ENCODE measurements at places on chromosomes 1 and 21.

DNA sequence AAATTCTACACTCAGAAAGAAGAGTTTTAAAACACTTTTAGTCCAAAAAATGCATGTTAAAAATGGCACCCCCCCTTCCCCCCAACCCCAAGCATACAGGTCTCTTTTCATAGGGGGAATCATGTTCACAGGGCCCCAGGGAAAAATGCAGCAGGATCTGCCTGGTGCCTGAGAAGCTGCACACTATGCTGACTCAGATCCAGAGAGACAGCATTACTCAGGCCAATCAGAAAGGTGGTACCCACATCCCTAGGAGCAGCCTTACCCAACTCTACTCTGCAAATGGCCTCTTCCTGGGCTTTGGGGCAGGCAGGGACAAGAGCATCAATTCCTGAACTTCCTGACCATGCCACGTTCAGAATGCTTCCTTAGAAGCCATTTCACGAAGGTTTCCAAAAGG, 119.0 kb downstream of the HIVEP3 start:
- DNase-seq: no peak

DNA sequence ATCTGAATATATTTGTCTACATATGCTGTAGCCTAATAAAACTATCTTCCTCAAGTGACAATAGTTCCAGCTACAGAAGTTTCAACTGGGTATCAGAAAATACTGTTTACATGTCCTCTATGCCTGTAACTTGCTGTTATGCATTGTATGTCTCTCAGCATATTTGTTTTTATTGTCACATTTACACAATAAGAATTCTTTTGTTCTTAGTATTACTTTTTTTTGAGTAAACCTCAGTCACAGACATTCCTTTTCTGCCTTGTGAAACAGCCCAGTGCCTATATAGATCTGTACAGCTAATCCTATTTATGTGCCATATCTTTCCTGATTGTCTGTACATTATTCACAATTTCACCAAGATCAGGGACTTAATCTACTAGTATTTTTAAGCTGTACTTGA, 565.2 kb downstream of the NEGR1 start:
- DNase-seq: no peak

- no peak for DNase-seq
Observed at GRCh38 chr1:10204003-10204642, 6.2 kb upstream of the KIF1B start.

DNA sequence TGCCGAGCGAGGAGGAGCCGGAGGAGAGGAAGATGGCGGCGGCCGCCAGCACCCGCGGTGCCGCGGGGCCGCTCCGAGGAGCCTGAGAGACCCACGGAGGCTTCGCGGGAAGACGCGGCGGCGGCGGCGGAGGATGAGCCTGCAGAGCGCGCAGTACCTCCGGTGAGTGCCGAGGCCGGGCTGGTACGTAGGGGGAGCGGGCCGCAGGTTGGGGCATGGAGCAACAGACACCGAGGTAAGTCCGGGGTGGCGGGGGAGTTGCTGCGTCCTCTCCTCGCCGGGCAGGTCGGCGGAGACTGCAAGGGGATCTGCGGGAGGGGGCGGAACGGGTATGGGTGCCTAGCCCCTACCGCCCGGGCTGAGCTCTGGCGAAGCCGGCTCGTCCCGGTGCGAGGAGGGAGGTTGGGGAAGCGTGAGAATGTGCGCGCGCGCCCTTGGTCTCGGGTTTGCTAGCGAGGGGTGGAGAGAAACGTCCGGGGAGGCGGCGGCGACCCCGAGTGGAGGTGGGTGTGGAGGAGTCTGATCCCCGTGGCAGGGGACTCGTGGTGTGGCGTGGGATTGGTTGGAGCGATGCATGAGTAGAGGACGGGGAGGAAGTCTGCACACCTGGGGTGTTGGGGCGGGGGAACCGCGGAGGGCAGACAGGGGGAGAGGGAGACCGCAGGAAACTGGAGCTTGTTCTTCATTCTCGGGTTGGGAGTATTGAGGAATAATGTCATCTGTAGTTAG, at the start of gene SMG7:
Gene SMG7 (plus strand): TSS at position 12 of the 729 bp plus-strand sequence. CDS start 122 bp downstream, at position 134.
- no peak for DNase-seq

DNA sequence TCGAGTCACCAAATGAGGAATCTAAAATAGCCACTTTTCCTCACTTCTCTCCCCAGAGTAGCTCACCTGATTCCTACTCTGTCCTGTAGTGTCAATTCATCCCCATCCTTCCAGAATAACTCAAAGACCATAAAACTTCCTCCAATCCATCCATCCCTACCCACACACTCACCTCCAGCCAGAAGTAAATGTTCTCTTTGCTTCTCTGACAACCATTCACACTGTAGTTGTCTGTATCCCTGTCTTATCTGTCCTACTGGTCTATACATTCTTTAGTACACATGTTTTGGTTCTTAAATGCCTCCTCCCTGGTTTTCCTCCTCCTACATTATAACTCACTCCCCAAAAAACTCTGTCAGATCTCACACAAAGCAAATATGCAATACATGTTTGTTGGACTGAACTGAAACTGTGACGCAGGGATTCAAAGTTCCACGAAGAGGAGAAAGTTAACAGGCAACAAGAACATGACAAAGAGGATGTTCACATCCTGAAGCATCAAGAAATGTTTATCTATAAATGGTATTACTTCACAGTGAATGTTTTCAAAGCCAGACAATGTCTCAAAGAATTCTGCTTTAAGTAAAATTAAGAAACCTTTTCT, 11.0 kb downstream of the TP53BP2 start:
- no peak for DNase-seq

DNA sequence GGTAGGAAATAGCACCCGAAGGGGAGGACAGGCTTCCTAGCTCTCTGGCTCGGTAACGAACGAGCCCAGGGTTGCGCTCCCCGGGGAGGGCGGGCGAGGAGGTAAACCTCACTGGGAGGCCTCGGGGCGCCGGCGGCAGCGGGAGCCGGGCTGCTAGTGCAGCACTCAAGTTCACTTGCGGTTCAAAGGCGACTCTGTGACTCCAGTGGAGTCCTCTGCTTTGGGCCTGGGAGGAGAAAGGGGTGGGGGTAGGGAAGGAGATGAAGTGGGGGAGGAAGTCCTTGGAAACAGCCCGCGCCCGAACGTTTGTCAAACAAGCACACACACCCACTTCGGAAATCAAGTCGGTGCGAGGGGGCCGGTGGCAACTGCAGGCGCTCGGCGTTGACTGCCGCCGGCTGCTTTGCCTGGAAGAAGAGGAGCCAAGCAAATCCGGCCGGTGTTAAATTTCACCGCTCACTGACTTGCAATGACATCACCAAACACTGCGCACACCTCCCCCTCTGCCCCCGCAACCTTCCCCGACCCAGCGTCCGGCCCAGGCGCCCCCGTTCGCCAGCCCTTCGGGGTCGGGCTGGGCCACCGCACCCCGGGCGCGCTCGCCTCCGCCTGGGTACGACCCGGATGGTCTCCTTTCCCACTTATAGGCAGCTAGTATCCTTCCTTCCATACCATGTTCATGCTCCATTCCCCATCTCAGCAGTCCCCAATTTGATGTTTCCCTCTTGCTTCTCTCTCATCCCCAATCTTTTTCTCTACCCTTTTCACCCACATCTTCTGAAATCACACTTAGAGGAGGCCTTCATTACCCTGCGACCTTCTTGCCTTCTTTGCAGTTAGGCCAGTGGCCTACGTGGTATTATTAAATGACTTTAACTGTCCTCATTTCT, at the start of gene COL24A1:
Gene COL24A1 (minus strand): TSS at position 207 of the 890 bp plus-strand sequence. CDS start 376 bp downstream, outside the sequence.
- DNase-seq: no peak

DNA sequence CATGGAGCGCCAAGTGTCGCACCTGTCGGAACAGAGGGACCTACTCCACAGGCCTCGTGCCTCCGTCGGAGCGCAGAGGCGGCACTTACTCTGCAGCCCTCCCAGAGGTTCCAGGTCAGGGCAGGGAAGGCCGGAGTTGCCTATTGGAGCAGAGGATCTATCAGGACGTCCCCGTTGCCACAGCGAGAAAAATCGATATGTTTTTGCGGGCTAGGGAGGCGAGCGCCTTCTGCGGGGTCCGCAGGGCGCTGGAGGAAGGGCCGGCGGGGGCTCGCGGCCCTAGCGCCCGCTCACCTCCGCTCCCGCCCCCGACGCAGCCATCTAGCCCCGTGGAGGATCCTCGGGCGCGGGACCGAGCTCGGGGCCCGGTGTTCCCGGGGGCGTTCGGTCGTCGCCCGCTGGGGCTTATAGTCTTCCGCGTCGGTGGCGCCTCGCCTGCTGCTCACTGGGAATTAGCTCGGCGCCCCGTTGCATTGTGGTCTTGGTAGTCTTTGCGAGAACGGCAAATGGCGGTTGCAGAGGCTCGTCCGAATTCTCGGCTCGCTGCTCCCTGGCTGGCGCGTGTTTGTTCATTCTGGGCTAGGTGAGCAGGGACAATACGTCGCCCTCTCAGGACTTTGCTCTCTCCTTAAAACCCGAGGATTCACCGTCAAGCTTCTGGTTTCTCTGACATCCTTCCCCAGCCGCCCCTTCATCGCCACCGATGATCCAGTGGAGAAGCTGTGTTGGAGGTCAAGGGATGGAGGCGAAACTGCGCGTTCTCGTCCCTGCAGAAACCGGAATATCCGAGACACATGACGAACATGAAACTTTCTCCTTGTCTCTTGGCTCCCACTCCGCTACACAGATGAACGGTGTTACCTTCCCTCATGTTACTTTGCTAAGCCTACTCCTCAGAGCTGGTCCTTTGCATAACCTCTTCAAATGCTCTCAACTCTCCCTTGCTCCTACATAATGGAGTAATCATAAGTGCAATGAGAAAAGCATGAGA, at the start of gene JTB:
Gene JTB (minus strand): TSS at position 425 of the 991 bp plus-strand sequence. CDS start 422 bp downstream, at position 3.
- no peak for DNase-seq

DNA sequence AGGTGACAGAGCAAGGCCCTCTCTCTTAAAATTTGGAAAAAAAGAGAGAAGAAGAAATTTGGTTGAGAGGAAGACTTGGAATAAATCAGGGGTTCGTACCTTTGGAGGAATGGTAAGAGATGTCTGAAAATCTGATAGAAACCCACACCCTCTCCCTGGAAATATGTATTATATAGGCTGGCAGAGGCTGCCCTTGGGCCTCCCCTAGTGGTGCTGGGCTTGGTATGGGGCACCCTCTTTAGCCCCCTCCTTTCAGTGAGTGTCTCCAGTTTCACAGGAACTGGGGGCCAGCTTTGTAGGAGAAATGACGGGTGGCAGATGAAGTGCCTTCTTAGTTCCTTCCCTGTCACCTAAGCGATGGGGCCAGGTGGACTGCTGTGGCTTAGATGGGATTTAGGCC, 82.9 kb upstream of the SLC2A1 start:
- no peak for DNase-seq

GRCh38 chr1:187985897-187986654, 1157.3 kb downstream of the PLA2G4A start:
- DNase-seq: no peak

GRCh38 chr1:180042988-180043622, 88.5 kb downstream of the CEP350 start:
- DNase-seq: no peak

DNA sequence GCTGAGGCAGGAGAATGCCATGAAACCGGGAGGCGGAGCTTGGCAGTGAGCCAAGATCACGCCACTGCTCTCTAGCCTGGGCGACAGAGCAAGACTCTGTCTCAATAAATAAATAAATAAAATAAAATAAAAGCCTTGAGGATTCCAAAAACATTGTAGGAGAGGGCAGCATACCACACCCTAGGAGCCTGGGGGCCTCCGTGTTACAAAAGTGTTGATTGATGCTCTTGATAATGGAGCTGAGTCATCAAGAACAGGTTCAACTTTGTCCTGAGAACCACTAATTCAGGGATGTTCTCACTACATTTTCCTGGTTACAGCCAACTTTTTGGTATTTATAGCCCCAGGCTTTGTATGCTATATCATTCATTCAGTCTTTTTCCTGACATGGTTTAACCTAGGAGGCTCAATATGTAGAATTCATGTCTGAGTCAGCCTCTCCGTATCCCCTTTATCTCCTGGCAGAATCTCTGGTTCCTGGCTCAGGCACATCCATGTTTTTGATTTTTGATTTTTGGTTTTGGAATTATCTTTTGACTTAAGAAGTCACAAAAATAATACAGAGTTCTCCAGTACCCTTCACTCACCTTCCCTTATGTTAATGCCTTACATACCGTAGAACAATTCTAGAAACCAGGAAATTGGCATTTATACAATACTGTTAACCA, 69.4 kb downstream of the LRRC8D start:
- no peak for DNase-seq

DNA sequence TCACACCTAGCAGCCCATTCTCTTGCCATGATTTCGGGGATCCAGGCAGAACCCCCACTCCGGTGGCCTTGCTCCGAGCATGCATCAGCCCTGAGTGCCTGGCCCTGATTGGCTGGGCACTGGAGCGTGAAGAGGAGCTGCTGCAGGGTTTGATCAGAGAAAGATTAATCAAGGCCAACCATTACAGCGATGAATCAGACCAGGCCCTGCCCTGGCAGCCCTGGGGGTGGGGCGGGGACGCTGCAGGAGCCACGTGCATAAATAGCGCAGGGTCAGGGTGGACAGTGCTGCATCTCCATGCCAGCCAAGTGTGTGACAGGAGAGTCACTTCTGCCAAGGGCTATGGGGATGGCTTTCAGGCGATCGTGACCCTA, 3.4 kb upstream of the FAM131C start:
- DNase-seq: no peak

- DNase-seq: no peak
Observed at GRCh38 chr1:68984289-68984688, 487.4 kb upstream of the DEPDC1 start.

- DNase-seq: no peak
Observed at GRCh38 chr21:31176725-31177124, 138.4 kb upstream of the KRTAP19-8 start.

DNA sequence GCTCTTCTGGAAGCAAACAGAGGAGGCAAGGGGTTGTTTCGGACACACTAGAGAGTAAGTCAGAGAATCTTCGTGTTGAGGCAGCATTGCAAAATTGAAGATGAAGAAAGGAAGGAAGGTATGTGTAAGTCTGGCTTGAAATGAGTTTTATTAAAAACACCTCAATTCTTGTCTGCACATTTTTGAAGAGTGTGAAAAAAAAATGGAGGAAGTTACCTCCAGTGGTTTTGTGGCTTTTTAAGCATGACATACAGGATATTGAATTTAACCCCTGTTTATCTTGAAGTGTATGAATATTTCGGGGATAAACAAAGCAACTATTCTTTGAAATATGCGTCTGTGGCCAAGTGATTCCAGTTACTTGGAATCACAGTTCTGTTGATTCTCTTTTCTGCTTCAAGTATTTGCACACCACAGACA, 203.2 kb upstream of the SGIP1 start:
- DNase-seq: no peak

DNA sequence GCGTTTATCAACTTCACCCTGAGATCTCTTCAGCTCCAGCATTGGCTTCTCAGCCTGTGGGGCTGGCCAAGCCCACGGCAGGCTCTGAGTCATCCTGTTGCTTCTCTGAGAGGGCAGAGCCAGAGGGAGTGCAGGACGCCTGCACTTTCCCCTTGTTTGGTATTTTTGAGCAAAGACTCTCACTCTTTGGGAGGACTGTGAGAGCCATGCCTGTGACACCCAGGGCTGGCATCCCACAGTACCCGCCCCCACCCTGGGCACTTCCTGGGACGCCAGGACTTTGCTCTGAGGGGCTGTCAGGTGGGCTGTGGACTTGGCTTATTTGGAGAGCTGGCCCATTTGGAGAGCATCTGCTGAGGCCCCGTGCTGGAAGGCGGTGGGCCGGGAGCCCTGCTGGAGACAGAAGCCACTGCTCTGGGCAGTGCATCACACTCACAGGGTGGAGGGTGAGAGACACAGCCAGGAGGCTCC, 37.4 kb downstream of the VANGL1 start:
- no peak for DNase-seq

- DNase-seq: no peak
Observed at GRCh38 chr21:34019402-34019801, 54.0 kb upstream of the MRPS6 start.

Data from NCI-H1417 treated with DMSO at 0.1 percent for 48 hours (cell line).